ENCODE measurements at places on chromosomes 5 and 9.
A peak's percentile ranks its signal among the peaks of the same experiment; 100 is the strongest.

DNA sequence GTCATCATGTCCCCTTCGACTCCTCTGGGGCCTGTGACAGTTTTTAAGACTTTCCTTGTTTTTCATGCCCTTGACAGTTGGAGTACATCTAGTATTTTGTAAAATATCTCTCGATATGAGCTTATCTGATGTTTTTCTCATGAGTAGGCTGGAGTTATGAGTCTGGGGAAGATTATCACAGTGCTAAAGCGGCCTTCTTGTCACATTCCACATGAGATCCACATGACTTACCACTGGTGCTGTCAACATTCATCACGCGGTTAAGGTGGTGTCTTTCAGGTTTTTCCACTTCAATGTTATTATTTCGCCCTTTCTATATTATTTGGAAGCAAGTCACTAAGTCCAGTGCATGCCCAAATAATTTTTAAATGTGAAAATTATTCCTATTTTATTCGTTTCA is 17.1 kb upstream of the CAST start:
- no peak for DNase-seq

DNA sequence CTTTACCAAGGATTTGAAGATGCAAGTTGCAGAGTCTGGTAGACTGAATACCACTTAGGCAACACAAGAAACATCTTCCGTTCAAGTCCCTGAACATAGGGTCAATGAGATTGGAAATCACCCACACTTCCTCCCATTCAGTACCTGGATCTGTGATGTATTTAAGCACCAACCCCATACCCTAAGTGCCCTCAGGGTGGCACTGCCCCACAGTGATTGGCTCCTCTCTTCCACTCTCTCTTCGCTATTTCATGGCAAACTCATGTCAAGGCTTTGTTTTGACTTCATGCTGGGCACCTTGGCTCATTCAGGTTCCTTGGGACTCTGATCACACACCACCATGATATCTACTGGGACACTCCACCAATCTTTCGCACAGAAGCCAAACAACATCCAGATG is 53.7 kb downstream of the GGTA1 start:
- no peak for DNase-seq

GRCh38 chr5:135112008-135112725 is 78.1 kb upstream of the PITX1 start:
- DNase-seq, result no peak

DNA sequence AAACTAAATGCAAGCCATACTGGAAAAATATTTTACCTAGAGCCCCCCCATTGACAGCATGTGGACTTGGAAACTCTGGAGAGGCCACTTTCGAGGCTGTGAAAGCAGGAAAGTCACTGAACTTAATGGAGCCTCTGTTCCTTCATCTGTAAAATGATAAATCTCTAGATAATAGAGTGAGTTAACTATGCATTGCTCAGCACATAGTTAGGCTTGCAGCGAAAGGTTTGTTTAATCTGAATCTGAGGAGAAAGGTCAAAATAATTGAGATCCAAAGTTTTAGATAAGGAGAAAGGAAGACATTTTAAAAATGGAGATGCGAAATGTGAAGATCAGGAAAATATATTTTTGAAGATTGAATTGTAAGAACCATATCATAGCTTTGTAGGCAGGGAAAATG is 4.6 kb downstream of the PCSK5 start:
- no peak for DNase-seq

DNA sequence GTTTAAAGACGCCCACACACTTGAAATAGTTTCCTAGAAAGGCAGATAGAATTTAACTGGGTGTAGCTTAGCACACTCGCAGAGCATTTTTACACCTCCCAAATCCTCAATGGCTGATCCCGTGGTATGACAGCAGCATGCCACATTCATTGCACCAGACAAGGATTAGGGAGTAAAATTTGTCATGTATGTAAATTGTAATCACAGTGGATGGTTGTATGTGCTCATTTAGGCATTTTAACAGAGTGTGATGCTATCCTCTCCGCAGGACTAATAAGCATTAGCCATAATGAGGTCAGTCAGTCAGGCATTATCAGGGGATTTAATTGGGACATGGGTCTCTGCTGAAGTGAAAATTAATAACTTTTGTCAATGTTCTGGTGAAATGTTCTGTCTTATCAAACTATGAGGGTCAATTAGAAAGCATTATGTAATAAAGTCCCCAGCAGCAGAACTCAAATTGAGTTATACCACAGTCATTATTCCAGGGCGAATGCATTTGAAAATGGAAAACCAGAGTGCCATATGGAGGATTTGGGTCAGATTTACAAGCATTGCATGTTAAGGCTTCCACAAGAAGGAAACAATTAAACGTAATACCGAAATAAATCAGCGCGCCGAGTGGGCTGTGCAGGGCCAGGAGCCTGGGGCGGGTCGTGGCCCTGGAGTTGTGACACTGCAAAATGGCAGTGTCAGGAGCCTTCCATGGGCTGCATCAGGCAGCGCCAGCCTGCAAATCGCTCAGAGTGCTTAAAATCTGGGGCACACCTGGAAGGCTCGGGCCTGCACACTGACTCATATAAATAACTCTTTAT is 602.2 kb downstream of the BNC2 start:
- DNase-seq, result no peak

DNA sequence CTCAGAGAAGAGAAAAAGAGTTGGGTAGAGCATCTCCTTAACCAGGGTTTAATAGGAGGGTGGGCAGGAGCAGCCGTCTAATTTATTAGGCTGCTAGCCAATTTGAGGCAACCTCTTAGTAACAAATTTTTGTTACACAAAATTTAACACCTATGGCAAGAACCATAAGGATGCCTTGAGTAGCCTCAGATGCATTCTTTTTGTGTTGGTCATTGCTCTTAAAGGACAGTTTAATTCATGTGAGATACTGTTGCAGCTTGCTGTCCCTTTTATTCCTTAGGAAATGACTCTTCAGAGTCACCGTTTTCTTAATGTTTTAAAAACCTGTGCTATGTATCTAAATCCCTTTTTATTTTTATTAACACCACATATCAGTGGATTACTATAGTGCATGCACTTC is 255.1 kb downstream of the MAST4 start:
- DNase-seq, result no peak

- no peak for DNase-seq
Measured at GRCh38 chr9:27475057-27475595, 49.0 kb upstream of the IFNK start.

DNA sequence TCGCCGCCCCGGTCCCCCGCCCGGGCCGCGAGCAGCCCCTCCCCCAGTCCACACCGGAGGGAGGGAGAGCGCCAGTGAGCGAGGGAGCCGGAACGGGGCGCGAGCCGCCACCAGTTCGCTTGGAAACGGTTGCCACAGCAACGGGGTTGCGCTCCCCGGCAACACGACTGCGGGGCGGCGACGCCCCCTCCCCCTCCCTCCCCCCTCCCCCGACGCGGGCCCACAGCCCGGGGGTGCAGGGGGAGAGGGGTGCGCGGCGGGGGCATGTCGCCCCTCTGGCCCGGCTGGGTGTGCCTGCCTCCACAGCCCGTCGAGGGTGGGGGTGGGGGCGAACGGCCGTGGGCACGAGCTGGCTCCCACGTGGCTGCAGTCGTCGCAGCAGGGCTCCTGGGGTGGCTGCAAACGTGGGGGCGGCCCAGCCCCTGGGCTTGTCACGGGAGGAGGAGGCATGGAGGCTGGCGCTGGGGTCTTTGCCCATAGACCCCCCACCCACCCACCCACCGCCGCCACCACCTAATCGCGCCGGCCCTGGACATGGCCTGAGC is 524 bp downstream of the PRR7 start:
- DNase-seq, result peak; percentile 91

DNA sequence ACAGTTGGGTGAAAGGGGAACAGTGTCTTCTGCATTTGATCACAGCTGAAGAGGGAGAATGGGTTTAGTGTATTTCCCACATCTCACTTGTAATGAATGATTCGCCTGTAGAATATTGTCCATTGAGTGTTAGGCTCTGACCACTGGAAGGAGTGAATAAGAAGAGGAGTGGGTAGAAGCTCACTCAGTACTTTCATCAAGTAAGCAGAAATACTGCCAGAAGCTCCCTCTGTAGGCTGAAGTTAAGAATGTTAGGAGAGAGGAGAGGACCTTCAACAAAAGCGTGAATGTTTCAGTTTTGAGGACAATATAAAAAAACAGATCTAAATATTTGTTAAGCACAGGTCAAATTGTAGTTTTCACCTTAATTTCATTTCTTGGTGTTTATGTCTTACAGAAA is 27.5 kb downstream of the FSD1L start:
- DNase-seq, result no peak

GRCh38 chr9:98958271-98958984 is 14.7 kb downstream of the COL15A1 start:
- DNase-seq, result no peak

DNA sequence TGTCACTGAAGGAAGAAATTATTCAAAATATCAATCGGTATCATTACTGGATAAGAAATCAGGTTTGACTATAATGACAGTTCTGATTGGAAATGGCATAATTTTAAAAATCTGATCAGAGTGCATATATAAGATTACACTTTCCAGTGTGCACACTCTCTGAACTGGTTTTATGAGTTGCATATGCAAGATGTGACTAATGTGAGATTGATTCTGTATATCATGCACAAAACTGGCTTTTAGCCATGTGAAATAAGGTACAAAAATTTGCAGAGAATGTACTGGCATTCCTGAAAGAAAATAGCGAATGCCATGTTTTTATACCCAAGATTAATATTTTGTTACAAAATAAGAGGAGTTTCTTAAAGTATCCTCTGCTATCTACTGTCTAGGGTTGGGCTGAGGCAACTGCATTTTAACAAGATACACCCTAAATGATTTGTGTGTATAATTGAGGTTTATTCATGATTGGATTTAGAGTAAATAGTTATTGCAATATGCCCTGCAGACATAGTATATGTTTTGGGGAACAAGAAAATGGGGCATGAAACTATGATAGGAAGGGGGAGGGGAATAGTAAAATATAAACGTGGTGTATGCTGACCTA is 70.7 kb downstream of the LNPEP start:
- DNase-seq, result no peak

DNA sequence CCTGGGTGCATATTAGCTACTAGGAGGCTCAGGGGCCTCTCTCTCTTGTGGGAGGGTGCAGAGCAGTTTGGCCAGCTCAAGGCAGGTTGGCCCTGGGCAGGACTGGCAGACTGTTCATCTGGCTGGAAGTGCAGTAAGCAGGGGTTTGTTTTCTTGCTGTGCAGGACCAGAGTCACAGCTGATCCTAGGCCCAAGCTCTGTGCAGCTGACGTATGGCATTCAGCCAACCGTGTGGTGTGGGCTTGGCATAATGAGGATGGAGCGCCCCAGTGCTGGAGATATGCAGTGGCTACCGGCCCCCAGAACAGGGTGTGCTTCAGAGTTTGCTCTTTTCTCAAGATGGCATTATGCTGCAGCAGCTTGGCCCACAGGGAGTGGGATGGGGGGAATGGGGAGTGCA is 31.0 kb upstream of the PHF24 start:
- no peak for DNase-seq

DNA sequence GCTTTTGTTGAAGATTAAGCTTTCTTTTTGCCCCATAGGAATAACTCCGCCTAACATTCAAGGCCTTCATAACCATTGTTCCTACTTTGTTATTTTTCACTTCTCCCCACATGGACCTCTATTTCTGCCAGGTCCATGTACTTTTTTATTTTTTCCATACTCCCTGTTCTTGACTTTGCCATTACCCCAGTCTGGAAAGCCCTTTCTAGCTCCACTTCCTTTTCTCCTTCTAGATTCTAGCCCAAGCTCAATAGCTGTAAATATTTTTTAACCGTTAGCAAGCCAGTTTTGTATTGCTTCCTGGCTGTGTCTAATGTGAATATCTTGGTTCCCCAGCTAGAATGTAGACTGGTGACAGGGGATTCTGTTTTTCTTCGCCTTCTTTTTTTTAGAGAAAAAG is 26.1 kb downstream of the NCBP1 start:
- DNase-seq, result no peak

DNA sequence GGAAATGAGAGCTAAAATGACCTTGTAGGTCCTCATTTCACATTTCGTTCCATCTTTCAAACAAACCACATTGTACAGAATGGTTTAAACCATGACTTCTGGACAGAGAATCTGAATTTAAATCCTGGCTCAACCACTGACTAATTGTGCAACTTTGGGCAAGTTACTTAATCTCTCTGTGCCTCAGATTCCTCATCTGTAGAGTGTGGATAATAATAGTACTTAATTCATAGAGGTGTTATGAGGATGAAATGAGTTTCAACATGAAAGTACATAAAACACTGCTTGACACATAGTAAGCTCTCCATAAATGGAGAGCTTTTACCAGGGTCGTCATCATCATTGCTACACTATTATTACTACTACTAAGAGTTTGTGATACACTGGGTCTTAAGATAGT is 46.3 kb upstream of the FOXE1 start:
- no peak for DNase-seq

DNA sequence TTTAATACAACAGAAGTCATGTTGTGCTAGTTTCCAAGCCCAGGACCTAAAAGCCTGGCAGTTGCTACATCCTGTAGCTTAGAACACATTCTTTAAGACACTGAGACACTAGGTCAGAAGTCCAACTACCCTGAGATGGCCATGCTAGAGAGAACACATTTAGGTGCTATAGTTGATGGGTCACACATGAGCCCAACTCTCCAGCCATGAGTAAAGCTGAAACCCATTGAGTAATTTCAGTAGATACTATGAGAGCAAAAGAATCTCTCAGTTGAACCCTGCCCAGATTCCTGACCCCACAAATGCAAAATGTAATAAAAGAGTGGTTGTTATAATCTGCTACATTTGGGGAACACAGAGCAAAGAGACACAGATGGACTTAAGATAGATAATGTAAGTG is 164.4 kb downstream of the SEMA5A start:
- DNase-seq, result no peak

DNA sequence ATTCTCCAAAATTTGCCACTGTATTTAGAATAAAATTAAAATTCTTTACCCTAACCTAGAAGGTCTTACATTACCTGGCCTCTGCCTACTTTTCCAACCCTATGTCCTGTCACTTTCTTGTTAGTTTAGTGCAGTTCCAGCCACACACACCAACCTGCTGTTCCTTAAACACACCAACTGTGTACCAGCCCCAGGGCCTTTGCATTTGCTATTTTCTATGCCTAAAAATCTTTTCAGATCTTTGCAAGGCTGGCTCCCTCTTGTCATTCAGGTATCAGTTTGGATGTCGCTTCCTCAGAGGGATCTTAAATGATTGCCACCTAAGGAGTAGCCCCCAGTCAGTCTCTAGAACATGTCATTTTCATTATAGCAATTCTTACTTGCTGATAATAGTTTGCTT is 17.7 kb upstream of the NRG2 start:
- no peak for DNase-seq

DNA sequence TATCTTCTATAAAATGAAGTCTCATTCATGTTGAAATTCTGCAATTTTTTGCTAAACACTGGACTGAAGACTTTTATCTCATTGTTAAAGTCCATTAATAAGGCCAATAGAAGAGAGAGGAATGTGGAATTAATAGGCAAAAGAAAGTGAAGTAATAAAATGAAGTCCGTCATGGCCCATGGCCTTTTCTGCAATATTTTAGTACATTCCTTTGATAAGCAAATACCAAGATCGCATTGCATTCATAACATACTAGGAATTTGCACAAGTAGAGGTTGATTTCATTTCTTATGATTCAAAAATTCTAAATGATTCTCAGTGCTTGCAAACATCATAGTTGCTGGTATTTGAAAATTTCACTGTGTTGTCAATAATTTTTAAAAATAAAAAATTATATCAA is 664.0 kb downstream of the NR2F1-AS1 start:
- DNase-seq, result no peak

All from COR-L47 (cell line).